ENCODE measurements at places on chromosomes 2 and 18.
A peak's percentile ranks its signal among the peaks of the same experiment; 100 is the strongest.

DNA sequence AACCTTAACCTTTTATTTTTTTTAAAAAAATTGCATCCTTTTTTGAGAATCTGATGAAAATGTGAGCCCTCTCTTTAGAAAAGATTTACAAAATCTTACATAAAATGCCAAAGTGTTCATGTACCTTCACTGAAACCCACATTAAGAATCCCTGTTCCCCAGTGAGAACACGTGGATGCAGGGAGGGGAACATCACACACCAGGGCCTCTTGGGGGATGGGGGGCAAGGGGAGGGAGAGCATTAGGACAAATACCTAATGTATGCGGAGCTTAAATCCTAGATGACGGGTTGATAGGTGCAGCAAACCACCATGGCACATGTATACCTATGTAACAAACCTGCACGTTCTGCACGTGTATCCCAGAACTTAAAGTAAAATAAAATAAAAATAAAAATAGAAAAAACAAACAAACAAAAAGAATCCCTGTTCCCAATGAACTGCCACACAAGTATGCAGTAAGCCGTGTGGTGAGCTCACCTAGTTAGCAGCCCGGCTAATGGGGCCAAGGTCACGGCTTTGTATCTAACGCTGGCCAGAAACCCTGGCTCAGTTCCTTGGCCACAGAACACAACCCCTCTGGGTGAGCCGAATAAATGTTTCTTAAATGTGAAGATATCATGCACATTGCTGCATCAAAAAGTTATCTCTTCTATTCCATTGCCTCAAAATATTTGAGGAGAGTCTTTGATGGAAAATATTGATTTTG lies 41.4 kb downstream of the CHST9 start:
- no peak for DNase-seq

- no peak for DNase-seq
These were observed 837 bp downstream of the NHEJ1 start for GRCh38 chr2:219159771-219160185.

DNA sequence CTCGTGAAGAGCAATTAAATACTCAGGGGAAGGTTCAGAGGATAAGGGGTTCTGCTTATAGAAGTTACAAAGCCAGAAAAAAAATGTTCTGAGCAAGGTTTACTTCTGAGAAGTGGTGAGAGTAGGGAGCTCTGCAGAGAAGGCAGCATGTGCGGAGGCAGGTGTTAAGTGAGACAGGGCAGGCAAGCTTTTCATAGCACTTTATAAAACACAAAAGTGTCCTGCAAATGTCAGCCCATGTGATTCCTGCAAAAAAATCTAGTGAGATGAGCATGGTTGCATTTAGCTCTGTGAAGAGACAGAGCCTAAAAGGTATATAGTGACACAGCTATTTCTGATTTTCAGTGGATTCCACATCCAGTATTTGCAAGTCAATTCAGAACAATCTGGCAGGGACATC lies 223.8 kb upstream of the SYT4 start:
- DNase-seq, result no peak

GRCh38 chr2:208493186-208493585 lies 86.6 kb downstream of the PTH2R start:
- DNase-seq, result no peak

DNA sequence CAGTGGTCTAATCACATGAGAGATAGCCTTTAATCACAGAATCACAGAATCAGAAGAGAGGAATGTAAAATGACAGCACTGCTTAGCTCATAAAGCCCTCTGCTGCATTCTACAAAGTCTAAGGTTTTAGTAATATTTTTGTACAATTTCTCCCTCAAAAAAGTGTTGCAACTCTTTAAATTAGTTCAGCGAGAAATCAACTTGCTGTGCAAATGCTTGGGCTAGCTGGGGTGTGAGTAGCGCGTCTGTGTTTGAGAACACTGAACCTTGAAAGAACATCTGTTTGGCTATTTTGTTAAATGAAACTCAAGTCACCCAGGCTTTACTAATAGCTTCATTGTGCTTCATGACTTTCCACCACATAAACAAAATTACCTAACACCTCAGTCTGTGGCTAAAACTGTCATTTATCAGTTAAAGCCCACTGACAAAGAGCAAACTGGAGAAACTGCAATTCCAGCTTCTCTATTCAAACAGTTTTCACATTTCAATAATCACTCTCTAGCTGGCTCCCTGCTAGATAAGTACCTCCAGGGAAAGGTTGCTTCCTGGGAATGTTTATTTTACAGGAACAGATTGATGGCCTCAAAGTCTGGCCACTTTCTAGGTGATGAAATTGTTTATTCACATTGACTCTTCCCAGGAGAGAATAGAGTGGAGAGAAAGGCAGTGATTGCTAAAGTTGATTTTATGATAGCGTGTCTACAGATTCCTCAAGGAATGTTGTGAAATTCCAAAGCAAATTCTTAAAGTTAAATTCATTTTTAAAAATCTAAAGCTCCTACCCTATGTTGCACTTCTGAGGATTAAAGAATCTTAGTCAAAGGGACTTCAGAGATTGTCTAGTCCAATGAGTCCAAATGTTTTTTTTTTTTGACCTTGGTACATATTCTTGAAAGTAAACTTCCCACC lies 36.0 kb upstream of the STAT1 start:
- DNase-seq, result no peak

DNA sequence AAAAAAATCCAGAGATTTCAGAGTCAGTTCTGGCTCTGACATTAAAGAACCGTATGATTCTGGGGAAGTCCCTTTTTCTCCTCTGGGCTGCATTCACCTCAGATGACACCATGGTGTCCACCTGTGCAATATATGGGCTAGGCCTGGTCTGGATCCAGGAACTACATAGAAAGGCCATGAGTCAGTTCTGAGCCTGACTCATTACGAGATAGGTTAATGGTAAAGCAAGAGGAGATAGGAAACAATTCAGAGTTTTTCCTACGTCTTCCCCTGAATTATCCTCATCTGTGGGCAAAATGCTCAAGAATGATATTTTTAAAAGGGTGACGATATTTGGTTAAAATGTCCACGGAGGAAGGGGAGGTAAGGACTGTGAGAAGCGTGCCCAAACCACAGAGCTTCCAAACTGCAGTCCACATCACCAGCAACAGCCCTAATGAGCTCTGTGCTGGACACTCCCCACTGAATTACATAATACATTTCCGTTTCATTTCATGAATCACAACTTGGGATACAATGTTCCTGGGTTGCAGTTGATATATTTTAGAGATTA lies 180.1 kb upstream of the OSR1 start:
- no peak for DNase-seq

DNA sequence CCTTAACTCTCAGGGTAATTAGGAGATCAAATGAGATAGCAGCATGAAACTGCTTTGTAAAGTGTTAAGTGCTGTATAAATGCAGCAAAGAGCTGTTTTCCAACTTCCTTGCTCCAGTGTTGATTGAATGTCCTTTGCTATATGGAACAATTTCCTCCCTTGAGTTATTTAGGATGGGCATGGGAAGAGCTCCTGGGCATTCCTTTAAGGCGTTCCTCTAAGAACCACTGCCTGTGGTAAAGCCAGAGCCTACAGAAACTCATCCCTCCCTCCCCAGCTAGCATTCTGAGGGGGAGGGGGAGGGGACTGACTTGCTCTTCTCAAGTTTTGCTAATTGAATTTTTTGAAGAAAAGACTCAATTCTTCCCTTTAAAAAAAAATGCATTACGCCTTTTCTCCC lies 1.4 kb downstream of the AKAIN1 start:
- DNase-seq, result no peak

GRCh38 chr2:205682239-205682970 lies at the start of gene NRP2:
TSS of gene NRP2 (plus strand) at chr2:205682501. CDS start at chr2:205683291, 790 bp downstream.
- peak; percentile 66 for DNase-seq

DNA sequence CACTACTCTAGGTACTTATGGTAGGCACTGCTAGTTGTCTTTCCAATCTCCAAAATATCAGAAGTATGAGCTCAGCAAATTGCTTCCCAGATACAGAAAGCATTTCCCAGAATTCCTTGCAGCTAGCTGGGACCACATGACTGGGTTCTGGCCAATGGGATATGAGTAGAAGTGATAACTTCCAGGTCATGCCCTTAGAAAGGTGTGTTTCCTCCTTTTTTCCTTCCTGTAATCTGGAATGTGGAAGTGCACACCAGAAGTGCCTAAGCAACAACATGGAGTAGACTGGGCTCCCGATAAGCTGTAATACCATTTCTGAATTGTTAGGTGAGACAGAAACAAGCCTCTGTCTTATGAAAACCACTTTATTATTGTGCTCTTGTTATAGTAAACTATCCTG lies 279.8 kb downstream of the ZNF385B start:
- DNase-seq, result no peak

GRCh38 chr18:62928326-62928725 lies 213.0 kb downstream of the PHLPP1 start:
- no peak for DNase-seq

DNA sequence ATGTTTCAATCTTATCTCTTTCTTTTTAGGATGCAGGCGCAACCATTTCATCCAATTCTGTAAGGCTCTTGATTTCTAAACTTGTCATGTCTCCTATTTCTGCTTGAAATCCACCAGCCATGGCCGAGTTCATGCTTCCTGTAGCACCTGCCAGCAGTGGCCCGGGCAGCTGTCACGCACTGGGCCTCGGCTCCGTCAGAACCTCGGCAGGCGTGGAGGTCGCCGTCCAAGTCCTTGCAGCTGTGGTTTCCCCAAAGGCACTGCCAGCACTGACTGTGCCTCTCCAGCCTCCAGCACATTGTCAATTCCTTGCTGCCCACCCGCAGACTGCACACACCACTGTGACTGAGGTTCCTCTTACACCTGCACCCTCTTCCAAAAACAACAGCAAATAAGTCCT lies 188.7 kb upstream of the SALL3 start:
- no peak for DNase-seq

DNA sequence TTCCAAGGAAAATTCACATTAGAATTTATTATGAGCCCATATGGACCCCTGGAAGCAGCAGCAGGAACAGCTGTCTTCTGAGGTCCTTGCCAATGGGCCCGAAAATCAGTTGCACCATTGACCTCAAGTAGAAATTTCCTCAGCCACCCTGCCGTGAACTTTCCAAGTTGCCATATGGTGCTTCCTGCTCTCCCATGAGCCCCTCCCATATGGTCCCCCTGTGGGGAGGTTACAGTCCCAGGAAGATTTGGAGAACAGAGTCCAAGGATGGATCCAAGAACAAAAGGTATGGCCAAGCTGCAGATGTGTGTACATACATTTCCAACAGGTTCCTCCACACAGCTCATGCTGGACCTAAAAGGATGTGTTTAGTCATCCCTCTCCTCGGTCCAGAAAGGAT lies 34.6 kb downstream of the DIPK1C start:
- no peak for DNase-seq

DNA sequence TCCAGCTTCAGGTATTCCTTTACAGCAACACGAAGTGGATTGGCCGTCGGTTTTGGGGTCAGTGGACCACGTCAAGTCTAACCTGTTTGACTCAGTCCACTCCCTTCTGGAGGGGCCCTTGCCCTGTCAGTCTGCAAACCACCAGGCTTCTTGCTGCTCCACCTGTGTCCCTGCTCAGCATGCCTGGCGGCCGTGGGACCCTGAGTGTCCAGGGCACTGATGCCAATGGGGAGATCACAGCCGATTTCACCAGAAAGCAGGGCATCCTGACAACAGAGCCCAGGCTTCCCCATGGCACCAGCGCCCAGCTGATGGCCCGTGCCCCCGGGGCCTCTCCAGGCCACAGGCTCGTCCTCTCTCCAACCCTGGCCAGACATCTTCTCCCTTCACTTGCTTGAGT lies 41.2 kb upstream of the HS6ST1 start:
- DNase-seq, result no peak

- no peak for DNase-seq
These were observed 93.0 kb upstream of the SLC39A10 start for GRCh38 chr2:195563857-195564512.

DNA sequence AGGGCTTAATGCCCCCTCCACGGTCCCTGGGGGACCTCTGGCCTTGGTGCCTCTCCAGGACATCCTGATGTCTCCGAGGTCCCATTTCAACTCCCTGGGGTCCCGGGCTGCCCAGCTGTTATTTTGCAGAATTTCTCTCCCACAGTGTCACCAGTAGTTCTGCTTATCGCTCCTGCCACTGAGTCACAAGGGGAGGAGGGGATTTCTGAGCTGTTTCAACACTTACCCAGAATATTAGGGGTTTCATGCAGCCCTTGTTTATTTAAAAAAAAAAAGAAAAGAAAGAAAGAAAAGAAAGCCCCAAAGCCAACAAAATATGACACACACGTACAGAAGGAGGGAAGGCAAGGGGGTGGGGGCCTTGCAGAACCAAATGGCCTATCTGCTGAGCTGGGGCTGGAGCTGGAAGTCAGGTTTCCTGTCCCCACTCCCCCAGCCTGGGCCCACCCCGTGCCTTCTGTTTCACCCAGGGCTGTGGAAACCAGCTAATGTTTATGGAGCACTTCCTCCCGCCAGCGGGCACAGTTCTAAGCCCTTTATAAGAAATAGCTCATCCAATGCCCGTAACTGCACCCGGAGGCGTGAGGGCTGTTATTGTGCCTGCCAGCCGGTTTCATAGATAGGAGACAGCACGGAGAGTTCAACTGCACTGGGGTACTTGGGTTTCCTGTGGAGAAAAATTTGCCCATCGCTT lies 8.4 kb upstream of the ARID5A start:
- DNase-seq, result no peak

DNA sequence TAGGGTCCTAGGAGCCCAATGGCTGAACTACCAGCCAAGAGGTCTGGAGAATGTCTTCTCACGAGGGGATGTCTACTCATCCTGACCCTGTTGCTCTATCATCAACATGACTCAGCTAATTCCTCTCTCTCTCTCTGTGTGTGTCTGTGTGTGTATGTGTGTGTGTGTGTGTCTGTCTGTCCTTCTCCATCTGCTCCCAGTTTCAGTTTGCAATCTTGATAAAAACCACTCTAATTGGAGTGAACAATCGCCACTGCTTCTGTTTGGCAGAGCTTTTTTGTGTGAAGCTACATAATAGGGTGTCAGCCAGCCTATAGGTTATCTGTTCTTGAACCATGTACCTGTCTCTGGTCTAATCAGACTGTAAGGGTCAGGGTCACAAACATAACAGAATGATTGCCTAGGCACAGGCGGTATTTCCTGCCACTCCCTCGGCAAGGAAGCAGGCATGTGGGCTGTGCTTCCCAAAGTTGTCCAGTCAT lies 219.8 kb downstream of the SH3BP4 start:
- DNase-seq, result no peak

- DNase-seq, result no peak
These were observed 17.2 kb upstream of the SSB start for GRCh38 chr2:169781249-169782013.

DNA sequence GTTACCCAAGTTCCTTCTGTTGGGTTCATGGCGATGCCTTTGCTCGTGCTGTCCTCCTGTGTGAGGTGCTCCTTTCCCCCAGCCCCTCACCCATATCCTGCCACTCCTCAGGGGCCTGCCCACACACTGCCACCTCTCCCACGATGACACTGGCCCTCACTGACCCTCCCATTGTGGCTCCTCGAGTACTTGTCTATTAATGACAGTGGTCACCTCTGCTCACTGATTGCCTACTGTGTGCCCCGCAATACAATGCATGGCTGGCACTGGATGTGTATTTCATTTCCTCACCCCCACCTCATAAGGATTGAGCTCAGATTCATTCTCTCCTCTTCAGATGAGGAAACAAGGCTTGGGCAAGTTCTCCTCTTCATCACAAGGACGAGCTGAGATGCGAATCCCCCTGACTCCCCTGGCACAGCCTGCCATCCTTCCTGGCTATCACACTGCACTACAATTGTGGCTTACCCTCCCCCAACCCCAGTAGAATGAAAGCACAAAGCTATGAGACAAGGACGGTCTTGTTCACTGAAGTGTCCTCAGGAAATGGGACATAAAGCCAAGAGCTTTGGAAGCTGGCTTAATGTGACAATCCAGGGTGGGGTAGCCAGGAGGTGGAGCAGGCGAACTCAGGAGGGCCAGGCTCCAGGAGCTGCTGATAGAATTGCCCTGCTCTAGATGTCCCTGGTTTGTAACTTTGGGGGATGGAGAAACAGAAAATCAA lies 93.9 kb upstream of the RAB12 start:
- DNase-seq, result no peak

GRCh38 chr2:42819160-42819559 lies 26.8 kb upstream of the HAAO start:
- no peak for DNase-seq
